ENCODE measurements at places on chromosomes 6 and 20.

DNA sequence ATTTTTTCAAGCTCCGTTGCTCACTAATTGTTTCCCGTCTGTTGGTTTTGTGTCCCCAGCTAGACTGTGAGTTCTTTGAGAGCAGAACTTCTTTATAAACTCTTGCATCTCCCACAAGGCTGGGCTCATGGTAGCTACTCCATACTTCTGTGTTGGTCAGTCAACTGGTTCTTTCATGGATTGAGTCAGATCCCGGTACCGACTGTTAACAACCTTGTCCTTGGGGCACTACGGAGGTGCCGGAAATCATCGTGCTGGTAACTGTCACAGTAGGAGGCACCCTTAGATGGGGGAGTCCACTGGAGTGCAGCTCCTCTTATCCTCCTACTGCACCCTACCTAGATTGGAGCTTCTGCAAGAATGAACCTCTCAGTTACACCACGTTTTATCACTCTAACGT, 8.6 kb upstream of the STX16 start:
- DNase-seq, result no peak

DNA sequence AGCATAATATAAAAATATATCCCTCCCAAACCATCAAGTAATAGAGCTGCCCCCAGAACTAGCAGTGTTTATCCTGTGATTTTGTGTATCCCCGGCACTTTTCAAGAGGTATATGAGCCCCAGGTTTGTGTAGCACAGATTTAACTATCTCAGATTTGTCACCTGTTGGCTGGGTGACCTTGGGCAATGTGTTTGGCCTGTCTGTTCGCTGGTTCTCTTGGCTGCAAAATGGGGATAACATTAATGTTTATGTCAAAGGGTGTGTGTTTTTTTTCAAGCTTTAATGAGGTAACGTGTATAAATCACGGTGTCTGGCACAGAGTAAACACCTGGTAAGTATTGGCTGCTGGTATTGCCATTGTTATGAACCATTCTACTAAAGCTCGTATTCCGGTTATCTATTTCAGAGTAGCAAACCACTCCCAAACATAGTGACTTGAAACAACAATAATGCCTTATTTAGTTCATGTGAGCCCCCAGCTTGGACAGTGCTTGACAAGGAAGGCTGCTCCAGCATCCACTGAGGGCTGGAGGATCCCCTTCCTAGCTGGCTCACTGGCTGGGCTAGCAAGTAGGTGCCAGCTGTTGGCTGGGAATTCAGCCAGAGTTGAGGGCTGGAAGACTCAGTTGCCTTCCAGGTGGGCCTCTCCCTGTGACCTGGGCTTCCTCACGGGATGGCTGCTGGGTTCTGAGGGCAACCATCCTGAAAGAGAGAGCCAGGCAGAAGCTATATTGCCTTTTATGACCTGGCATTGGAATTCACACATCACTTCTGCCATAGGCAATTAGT, 36.2 kb downstream of the PDRG1 start:
- DNase-seq, result no peak

GRCh38 chr6:144315226-144315980, 30.3 kb downstream of the UTRN start:
- DNase-seq, result no peak

GRCh38 chr6:98633886-98634285, 200.5 kb upstream of the POU3F2 start:
- no peak for DNase-seq

GRCh38 chr6:26017632-26017966, 55.0 kb downstream of the TRIM38 start:
- peak; percentile 75 for DNase-seq

DNA sequence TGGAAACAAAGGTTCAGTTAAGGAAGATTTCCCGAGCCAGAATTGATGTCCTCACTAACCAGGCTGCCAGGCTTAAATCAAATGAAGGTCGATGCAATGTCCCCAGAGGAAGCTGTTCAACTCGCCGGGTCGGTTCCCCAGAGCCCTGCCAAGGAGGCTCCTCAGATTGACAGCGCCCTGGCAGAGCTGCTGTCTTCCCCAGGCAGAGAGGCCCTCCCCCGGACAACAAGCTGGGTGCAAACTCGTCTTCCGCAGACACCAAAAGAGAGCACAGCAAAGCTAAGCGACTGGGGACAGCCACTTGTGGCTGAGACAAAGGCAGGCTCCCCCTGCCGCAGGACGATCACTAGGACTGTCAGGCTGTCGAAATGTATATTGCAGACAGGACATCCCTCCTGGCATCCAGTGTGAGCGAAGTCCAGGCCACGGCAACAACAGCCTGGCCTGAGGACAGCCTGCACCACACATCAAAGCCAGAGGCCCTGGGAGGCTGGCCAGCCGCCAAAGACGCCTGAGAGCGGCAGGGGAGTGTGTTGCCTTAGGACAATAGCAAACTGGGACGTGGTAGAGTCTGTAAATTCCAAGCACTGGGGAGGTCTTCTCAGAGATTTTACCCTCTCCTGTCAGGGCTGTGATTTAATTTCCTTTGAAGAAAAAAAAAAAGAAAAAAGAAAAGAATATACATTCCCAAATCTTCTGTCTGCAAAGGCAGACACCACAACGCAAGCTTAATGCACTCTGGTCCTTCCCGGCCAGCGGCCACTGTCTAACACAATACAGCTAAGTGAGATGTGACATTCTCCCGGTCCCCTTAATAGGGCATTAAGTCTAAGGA, 99.1 kb downstream of the HIVEP2 start:
- no peak for DNase-seq

- DNase-seq, result no peak
These were observed 30.1 kb downstream of the GSTA2 start for GRCh38 chr6:52733172-52733571.

DNA sequence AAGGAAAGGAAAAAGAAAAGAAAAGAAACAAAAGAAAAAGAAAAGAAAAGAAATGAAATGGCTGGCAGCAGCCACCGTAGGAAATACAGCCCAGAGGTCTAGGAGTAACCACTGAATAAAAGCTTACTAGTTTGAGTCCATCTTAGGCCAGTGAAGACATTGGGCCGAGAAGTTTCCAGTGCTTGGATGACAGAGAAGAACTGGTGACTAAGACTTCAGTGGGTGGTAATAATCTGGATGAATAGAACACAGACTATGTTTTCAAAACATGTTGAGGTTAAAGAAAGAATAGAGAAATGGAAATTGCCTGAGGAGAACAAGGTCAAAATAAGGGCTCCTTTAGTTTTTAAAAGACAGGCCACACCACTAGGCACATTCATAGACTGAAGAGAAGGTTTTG, 198.8 kb downstream of the ATXN1 start:
- DNase-seq, result no peak

DNA sequence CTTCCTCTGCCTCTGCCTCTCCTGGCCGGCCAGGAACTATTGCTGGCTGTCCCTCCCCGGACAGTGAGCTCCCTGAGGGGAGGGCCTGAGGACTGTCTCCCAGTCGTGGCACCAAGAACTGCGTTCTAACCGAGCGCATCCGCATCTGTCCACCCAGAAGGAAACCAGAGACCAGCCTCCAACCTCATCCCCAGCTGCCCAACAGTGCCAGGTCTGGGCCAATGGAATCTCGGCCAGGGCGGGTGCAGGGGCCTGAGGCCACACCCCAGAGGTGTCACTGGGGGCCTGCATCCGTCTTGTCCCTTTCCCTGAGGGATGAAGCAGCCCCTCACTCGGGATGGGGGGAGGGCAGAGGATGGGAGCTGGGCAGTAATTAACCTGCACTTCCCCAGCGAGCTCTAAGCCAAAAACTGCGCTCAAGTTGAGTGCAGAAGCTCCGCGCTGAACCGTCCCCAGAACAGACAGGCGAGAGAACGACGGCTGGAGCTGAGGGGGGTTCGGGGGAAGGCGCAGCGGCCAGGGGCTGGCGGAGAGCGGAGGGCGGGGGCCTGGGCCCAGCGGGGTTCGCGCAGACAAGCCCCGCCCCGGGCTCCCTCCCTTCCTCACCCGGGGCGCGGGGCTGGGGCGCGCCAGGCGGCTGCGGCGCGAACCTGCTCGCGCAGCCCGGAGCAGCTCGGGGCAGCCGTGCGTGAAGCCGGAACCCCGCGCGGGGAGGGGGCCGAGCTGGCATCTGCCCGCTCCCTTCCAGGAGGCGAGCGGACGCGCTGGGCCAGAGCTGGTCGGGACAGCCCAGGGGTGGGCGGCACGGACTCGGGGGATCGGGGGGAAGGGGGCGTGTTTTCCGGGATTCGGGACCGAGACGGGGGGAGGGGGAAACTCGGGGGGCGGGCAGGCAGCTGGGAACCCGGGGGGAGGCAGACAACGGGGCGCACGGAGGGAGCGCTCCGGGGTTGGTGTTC, 1.4 kb downstream of the TFEB start:
- DNase-seq, result peak; percentile 7

DNA sequence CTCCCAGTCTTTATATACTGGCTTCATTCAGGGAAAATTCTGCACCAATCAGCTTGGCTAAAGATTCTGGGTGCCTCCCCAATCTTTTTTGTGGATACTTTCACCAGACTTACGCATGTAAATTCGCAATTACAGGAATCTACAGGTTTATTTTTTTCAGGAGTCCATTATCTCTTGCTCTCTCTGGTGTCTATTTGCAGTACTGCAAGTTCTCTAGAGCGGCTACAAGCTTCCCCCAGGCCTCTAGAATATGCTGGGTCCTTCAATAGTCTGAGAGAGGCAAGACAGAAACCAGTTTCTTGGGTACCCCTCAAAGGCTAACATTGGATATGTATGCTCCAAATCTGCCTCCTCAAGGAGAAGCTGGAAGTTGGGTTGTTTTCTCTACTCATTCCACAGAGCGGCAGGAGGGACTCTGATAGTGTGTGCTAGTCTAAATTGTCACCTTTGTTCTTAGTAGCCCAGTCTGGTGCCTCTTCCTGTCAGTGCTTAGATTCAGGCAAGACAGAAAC, 58.5 kb downstream of the SUN5 start:
- no peak for DNase-seq

- peak; percentile 79 for DNase-seq
These were observed 713 bp upstream of the ELMO2 start for GRCh38 chr20:46406986-46407670.

DNA sequence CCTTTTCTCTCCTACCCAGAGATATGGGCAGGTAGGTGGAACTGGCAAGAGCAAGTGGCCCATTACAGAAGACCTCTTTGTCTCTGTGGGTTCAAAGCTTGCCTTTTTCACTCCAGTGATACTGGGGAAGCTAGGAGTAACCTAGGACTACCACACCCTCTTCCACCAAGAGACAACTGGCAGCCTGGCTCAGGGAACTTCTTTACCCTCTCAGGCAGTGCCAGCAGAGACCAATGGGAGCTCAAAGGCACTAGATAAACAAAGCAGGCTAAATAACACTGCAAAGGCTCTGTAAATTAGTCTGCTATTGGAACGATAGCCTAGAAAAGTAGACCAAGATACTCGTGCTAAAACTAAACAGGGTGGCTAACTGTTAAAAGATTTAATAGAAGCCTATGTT, 32.1 kb downstream of the ATRN start:
- DNase-seq, result no peak

DNA sequence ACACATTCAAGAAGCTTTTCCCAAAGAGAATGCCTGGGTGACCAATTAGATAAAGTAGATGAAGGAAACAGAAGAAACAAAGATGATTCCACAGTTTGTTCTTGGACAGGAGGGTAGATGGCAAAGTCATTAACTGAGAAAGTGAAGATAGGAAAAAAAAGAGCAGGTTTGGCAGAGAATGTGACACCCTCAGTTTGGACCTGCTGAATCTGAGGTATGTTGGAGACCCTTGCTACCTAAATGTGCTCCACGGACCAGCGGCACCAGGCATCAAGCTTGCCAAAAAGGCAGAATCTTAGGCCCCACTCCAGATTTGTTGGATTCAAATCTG, 49.7 kb downstream of the ARHGAP18 start:
- DNase-seq, result no peak

DNA sequence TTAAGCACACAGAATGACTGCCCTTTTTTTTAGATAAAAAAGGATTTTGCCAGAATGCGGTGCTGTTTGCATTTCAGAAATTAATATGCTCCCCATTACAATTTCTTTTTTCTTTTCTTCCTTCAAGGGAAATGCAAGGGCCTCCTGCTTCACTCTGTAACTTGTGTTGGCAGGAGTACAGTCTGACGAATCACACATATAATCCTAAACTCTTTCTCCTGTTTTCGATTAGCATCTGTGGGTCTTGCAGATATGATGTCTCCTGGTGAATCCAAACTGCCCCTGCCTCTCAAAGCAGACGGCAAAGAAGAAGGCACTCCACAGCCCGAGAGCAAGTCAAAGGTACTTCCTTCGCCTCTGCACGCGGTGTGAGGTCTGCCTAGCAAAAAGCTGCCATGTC, 149.5 kb downstream of the TMEM242 start:
- no peak for DNase-seq

- DNase-seq, result no peak
These were observed 172.7 kb downstream of the MRPL14 start for GRCh38 chr6:43954311-43955131.

DNA sequence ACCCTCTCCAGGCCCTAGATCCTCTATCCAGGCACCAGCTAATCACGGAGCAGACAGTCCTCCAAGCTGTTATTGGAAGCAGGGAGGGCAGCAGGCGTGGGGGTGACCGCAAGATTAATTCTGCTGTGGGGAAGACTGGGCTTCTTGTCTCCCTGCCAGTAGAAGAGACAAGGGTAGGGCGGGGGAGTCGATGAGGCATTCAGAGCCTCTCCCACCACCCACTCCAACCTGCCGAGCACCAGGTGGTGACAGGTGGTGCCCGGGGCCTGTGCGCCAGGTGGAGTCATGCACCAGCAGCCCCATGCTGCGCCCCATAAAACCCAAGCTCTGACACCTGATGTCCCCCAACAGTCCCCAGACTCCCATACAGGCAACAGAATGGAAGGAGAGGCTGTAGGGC, 89.6 kb downstream of the CDH22 start:
- DNase-seq, result no peak

DNA sequence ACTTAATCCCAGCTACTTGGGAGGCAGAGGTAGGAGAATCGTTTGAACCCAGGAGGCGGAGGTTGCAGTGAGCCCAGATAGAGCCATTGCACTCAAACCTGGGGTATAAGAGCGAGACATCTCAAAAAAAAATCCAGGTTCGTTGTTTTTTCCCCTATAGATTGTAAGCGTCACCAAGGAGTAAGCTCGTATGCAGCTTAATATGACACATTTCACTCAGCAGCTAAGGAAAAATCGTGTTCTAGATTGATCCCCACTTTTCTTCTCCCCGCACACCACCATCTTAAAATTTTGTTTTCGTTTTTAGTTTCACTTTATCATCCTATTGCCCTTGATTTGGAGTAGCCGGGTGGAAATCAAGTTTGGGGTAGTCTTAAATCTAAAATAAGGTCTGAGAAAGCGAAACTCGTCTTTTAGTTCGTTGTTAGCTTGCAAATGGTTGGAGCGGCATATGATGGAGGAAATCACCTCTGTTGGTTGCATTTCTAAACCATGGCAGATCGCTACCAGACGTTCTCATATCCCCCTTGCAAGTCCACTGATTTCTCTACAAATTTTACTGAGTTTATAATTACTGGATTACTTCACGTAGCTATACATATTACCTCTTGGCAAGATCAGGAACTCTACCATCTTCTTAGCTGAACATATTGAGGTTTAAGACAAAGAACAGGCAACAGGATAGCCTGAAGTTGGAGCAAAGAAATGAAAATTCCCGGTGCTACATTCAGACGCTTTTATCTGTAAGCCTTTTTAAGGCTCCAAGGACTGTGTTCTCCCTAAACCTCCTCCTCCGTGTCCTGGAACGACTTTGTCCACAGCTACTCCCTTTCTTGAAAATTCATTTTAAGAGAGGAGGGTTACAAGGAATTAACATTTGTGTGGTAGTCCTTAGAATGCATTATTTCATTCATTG, 91.1 kb upstream of the BTN3A2 start:
- DNase-seq, result no peak

- DNase-seq, result no peak
These were observed 544 bp upstream of the ACAT2 start for GRCh38 chr6:159761129-159761872.

GRCh38 chr6:71333697-71334096, 45.1 kb downstream of the OGFRL1 start:
- DNase-seq, result no peak

GRCh38 chr6:106442395-106442794, 81.9 kb downstream of the CRYBG1 start:
- no peak for DNase-seq
